NCI-H2107 (cell line): ENCODE measurements at places on chromosomes 2 and 18.

GRCh38 chr2:216490061-216490460 is 8.6 kb upstream of the RPL37A start:
- no peak for DNase-seq

- no peak for DNase-seq
These were observed 174.1 kb downstream of the EIPR1 start for GRCh38 chr2:3203497-3204019.

GRCh38 chr2:207142461-207142860 is 23.3 kb downstream of the KLF7 start:
- DNase-seq: no peak

GRCh38 chr18:24026457-24026856 is 11.9 kb downstream of the TTC39C start:
- DNase-seq: no peak
